ENCODE measurements at places on chromosomes 11 and 22. TPM values are rescaled to one million over a fixed set of nuclear protein-coding genes. Genes with fewer than 3 reads are reported as not detected.

OR10A2 gene
- 0.05 TPM for total RNA-seq

PRG2 gene
- total RNA-seq = 1.2 TPM

RNASEH2C gene
- 45.6 TPM for total RNA-seq

RPS3 gene
- total RNA-seq = 2,027 TPM

OR52E8 gene
- total RNA-seq = not detected

GRCh38 chr11:32781721-32782120 lies 12.7 kb downstream of the CCDC73 start:
- no peaks in the 10 kb centered on the region for H3K27me3 ChIP-seq
- no peak for DNase-seq
- H3K4me1 ChIP-seq = no peaks in the 10 kb centered on the region
- H3K27ac ChIP-seq = no peak overlapping the region

GRCh38 chr11:58671983-58672633 lies 49.6 kb downstream of the CNTF start:
- no peak overlapping the region for H3K4me3 ChIP-seq
- H3K27me3 ChIP-seq = no peaks in the 10 kb centered on the region
- no peak overlapping the region for H3K27ac ChIP-seq
- H3K36me3 ChIP-seq = no peaks in the 10 kb centered on the region
- no peaks in the 10 kb centered on the region for H3K4me1 ChIP-seq
- DNase-seq = no peak

GRCh38 chr11:67373648-67374570 lies 511 bp upstream of the CLCF1 start:
- peak overlapping the region; percentile 41 for H3K4me3 ChIP-seq
- peak; percentile 68 for DNase-seq
- H3K27me3 ChIP-seq = peaks cover 3% of the 10 kb centered on the region
- H3K27ac ChIP-seq = peak overlapping the region; percentile 43
- H3K4me1 ChIP-seq = peaks cover 50% of the 10 kb centered on the region

- H3K4me3 ChIP-seq = no peak overlapping the region
- DNase-seq = no peak
- no peaks in the 10 kb centered on the region for H3K27me3 ChIP-seq
These were observed 124.2 kb downstream of the KCNQ1OT1 start for GRCh38 chr11:2575591-2576051.

DNA sequence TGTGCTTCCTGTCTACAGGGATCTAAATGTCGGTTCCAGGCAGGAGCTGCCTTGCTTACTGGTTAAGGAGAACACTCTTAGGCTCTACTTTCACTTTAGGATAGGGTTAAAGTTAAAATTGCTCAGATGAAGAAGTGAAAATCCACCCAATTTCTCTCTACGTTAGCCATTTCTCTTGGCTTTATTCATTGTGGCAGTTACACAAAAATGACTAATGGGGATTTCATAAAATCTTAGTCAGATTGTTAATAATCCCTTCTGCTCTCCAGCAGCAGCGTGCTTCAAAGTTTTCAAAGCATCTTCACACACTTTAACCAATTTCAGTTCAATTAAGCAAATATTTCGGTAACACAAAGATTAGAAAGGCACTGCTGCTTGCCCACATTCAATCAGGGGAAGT lies 58.4 kb upstream of the RCN1 start:
- H3K4me1 ChIP-seq = no peaks in the 10 kb centered on the region
- no peak for DNase-seq
- no peak overlapping the region for H3K4me3 ChIP-seq

DNA sequence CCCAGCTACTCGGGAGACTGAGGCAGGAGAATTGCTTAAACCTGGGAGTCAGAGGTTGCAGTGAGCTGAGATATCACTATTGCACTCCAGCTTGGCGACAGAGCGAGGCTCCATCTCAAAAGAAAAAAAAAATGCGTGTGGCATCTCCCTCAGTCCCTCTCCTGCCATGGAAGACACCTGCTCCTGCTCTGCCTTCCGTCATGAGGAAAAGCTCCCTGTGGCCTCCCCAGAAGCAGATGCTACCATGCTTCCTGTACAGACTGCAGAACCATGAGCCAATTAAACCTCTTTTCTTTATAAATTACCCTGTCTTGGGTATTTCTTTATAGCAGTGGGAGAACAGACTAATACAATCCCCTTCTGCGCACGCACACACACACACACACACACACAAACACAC lies 249.4 kb downstream of the MN1 start:
- H3K27ac ChIP-seq = no peak overlapping the region
- no peaks in the 10 kb centered on the region for H3K27me3 ChIP-seq

DNA sequence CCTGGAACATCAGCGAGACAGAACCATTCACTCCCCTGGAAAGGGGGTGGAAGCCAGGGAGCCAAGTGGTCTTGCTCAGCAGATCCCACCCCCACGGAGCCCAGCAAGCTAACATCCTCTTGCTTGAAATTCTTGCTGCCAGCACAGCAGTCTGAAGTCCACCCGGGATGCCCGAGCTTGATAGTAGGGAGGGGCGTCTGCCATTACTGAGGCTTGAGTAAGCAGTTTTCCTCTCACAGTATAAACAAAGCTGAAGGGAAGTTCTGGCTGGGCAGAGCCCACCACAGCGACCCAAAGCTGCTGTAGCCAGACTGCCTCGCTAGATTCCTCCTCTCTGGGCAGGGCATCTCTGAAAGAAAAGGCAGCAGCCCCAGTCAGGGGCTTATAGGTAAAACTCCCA lies 764.8 kb upstream of the LUZP2 start:
- H3K27ac ChIP-seq = no peak overlapping the region
- no peaks in the 10 kb centered on the region for H3K4me1 ChIP-seq
- H3K4me3 ChIP-seq = no peak overlapping the region
- H3K27me3 ChIP-seq = no peaks in the 10 kb centered on the region

GRCh38 chr11:128535468-128536457 lies 51.6 kb downstream of the ETS1 start:
- H3K36me3 ChIP-seq = no peaks in the 10 kb centered on the region
- DNase-seq = no peak
- H3K4me1 ChIP-seq = no peaks in the 10 kb centered on the region
- H3K4me3 ChIP-seq = no peak overlapping the region

- H3K4me3 ChIP-seq = no peak overlapping the region
- DNase-seq = no peak
- no peaks in the 10 kb centered on the region for H3K27me3 ChIP-seq
- no peaks in the 10 kb centered on the region for H3K36me3 ChIP-seq
These were observed 648.8 kb downstream of the METTL15 start for GRCh38 chr11:28756977-28757376.

- H3K27me3 ChIP-seq = peaks cover 21% of the 10 kb centered on the region
- peaks cover 10% of the 10 kb centered on the region for H3K4me1 ChIP-seq
- no peaks in the 10 kb centered on the region for H3K36me3 ChIP-seq
- no peak overlapping the region for H3K27ac ChIP-seq
- no peak overlapping the region for H3K4me3 ChIP-seq
These were observed 4.7 kb downstream of the WNT7B start for GRCh38 chr22:45972091-45972888.

DNA sequence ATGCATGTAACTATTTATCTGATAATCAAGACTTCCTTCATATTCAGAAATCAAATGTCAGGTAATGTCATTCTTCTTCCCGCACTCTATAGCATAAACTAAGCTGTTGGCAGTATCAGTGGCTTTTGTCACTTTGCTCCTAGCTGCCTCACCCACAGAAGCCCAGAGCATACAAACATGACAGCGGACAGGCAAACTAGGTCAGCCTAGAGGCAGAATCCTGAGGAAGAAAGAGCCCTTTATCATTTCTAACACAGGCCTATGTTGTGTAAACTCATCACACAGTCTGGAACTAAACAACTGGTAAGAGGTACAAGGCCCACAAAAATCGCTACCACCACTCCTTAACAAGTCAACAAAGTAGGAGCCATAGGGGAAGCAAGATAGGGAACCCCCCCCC lies 21.0 kb downstream of the GUCY1A2 start:
- DNase-seq = no peak
- no peak overlapping the region for H3K4me3 ChIP-seq
- no peaks in the 10 kb centered on the region for H3K27me3 ChIP-seq
- no peak overlapping the region for H3K27ac ChIP-seq

DNA sequence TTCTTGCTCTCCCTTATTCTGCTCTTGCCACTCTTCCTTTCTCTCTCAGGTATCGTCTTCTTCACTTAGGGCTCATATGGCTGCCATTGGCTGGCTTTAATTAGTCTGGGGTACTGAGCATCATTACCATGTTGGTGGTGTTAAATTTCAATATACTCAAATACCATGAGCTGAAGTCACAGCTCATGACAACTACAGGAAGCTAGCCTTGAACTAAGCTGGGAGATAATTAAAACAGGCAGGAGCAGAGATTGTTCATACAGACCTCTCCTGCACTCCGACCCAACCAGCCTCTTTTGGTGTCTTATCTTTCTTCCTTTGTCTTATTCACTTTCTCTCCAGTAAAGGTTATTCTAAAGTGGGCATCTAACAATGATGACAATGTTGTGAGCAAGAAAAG lies 130.9 kb upstream of the BLID start:
- no peaks in the 10 kb centered on the region for H3K4me1 ChIP-seq
- no peak overlapping the region for H3K27ac ChIP-seq
- H3K4me3 ChIP-seq = no peak overlapping the region
- no peaks in the 10 kb centered on the region for H3K27me3 ChIP-seq
- DNase-seq = no peak
- H3K36me3 ChIP-seq = no peaks in the 10 kb centered on the region

- H3K27me3 ChIP-seq = no peaks in the 10 kb centered on the region
- no peaks in the 10 kb centered on the region for H3K36me3 ChIP-seq
- no peak overlapping the region for H3K4me3 ChIP-seq
- H3K27ac ChIP-seq = no peak overlapping the region
- no peak for DNase-seq
- peaks cover 6% of the 10 kb centered on the region for H3K4me1 ChIP-seq
These were observed 5.2 kb upstream of the MB start for GRCh38 chr22:35622191-35622913.

- no peak overlapping the region for H3K4me3 ChIP-seq
- DNase-seq = no peak
- H3K27me3 ChIP-seq = peaks cover 30% of the 10 kb centered on the region
- no peaks in the 10 kb centered on the region for H3K4me1 ChIP-seq
- no peaks in the 10 kb centered on the region for H3K36me3 ChIP-seq
These were observed 106.7 kb upstream of the HSD17B12 start for GRCh38 chr11:43573873-43574272.

DNA sequence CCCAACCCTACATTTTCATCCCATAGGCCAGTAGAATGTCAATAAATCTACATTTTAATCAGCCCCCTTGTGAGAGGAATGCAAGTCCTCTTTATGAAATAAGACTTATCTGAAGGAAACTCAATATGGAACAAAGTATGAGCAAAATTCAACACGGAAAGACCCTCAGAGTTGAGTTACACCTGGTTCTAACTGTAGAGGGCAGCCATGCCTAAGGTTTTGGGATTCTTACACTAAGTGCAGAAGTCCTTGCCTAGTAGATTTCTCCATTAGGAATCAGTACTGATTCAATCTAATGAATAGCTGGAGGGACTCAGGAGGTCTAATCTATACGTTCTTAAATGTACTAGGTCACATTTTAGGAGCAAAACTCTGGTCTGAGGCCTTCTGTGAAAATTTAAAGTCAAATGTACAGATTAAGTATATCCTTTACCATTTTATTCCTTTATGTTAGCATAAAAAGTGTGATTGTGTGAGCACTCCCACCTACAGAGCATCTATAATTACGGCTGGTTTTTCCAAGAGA lies 904.5 kb downstream of the DLG2 start:
- peaks cover 3% of the 10 kb centered on the region for H3K4me1 ChIP-seq
- no peak overlapping the region for H3K4me3 ChIP-seq
- no peak for DNase-seq

- H3K4me3 ChIP-seq = no peak overlapping the region
- DNase-seq = no peak
- H3K4me1 ChIP-seq = no peaks in the 10 kb centered on the region
- H3K36me3 ChIP-seq = no peaks in the 10 kb centered on the region
These were observed 136.2 kb downstream of the OSBP2 start for GRCh38 chr22:30830907-30831306.

GRCh38 chr11:6251990-6252473 lies 7.6 kb upstream of the CCKBR start:
- H3K36me3 ChIP-seq = no peaks in the 10 kb centered on the region
- H3K4me3 ChIP-seq = no peak overlapping the region
- no peak for DNase-seq
- H3K27ac ChIP-seq = no peak overlapping the region
- H3K27me3 ChIP-seq = peaks cover 5% of the 10 kb centered on the region

GRCh38 chr22:29477723-29478318 lies 2.2 kb upstream of the NEFH start:
- H3K36me3 ChIP-seq = no peaks in the 10 kb centered on the region
- DNase-seq = no peak
- H3K27me3 ChIP-seq = peaks cover 12% of the 10 kb centered on the region
- peaks cover 17% of the 10 kb centered on the region for H3K4me1 ChIP-seq

DNA sequence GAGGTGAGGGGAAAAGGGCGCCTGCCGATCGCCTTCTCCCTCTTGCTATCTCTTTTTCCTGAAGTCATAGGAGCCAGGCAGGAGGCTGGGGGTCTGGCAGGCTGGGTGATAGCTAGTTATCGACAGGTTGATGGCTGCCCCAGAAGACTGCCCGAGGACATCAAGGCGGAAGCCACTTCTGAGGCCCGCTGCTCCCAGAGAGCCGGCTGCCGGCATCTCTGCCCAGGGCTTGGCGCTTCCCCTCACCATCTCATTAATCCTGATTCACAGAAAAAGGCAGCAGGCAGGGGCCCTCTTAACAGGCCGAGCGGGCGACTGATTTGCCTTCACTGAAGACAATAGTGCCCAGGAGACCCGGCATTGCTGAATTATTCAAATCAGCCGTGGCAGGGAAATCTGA lies 124.2 kb downstream of the MIAT start:
- H3K36me3 ChIP-seq = peaks cover 32% of the 10 kb centered on the region
- no peak overlapping the region for H3K27ac ChIP-seq
- DNase-seq = no peak
- no peaks in the 10 kb centered on the region for H3K27me3 ChIP-seq
- H3K4me1 ChIP-seq = peaks cover 8% of the 10 kb centered on the region
- H3K4me3 ChIP-seq = no peak overlapping the region

DNA sequence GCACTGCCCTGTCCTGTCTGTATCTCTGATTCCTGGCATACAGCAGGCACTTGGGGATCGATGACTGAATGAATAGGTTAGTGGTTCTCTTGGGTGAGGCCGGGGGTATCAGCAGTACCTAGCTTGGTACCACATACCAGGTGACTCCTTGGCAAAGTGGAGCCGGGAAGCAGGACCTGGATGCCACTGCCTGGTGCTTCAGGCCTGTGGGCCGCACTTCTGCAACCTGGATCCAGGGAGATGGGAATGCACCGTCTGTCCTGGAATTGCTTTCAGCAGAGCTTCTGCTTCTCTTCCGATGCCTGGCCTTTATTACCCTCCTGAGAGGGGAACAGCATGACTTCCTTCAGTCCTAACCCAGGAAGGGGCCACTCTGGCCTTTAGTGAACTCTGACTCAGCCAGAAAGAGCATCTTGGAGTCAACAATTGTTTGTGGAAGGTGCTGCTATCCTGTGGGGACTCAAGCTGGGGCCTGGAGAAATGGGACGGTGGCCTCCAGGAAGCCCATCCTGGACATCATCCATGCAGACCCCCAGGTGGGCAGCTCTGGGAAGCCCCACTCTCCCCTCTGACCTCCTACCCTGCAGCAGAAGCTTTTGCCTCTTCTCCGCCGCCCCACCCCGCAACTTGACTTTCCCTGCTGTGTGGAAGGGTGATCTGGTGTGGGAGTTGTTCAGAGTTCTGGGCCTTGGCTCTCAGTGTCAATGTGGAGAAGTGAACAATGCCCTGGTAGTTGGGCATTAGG lies 5.1 kb downstream of the CD82 start:
- H3K27me3 ChIP-seq = no peaks in the 10 kb centered on the region
- no peak for DNase-seq
- no peak overlapping the region for H3K4me3 ChIP-seq
- H3K27ac ChIP-seq = no peak overlapping the region
- H3K4me1 ChIP-seq = peaks cover 84% of the 10 kb centered on the region

Measured in natural killer cell (primary cell).